NCI-H524 treated with DMSO at 0.1 percent for 48 hours (cell line): ENCODE measurements at places on chromosomes 5 and 9.

GRCh38 chr5:139637438-139638089, 10.6 kb upstream of the CXXC5 start:
- peak; percentile 22 for DNase-seq

DNA sequence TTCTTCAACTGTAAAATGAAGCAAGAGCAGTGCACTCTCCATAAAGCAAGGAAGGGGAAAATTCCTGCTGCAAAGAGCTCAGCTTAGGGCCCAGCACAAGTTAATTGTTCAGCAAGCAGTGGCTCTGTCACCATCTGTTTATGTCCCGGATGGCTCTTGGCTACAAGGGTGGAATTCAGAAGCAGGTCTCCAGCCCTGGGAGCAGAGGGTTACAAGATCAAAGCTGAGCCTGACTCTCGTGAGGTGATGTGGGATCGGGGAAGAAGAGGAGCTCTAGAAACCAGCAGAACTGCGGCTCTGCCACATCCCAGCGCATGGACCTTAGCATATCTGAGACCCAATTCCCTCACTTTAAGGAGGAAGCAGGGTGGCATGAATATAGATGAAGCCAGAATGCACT, 25.2 kb upstream of the OLFM1 start:
- no peak for DNase-seq

GRCh38 chr5:129271308-129271707, 176.8 kb downstream of the ISOC1 start:
- no peak for DNase-seq

DNA sequence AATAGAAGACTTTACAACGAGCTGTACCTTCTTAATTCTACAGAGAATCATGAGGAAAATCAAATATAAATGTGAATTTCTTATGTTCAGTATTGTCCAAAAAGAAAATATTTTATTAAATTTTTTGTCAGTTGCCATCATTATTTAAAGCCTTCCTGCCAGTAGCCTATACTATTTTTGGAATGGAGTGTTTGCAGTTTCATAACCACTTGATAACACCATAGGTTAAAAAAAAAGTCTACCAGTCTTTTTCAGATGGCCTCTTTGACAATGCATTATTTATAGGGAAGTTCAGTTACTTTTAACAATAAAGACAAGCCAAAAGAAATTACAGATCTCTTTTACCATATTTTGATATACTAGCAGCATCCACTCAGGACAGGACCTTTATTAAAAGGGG, 80.3 kb upstream of the CCDC152 start:
- no peak for DNase-seq

DNA sequence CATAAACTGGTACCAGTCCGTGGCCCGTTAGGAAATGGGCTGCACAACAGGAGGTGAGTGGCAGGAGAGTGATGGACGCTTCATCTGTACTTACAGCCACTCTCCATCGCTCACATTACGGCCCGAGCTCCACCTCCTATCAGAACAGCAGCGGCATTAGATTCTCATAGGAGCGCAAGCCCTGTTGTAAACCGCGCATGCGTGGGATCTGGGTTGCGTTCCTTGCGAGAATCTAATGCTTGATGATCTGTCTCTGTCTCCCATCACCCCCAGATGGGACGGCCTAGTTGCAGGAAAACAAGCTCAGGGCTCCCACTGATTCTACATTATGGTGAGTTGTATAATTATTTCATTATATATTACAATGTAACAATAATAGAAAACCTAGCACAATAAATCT, 480.4 kb downstream of the CCDC171 start:
- no peak for DNase-seq

DNA sequence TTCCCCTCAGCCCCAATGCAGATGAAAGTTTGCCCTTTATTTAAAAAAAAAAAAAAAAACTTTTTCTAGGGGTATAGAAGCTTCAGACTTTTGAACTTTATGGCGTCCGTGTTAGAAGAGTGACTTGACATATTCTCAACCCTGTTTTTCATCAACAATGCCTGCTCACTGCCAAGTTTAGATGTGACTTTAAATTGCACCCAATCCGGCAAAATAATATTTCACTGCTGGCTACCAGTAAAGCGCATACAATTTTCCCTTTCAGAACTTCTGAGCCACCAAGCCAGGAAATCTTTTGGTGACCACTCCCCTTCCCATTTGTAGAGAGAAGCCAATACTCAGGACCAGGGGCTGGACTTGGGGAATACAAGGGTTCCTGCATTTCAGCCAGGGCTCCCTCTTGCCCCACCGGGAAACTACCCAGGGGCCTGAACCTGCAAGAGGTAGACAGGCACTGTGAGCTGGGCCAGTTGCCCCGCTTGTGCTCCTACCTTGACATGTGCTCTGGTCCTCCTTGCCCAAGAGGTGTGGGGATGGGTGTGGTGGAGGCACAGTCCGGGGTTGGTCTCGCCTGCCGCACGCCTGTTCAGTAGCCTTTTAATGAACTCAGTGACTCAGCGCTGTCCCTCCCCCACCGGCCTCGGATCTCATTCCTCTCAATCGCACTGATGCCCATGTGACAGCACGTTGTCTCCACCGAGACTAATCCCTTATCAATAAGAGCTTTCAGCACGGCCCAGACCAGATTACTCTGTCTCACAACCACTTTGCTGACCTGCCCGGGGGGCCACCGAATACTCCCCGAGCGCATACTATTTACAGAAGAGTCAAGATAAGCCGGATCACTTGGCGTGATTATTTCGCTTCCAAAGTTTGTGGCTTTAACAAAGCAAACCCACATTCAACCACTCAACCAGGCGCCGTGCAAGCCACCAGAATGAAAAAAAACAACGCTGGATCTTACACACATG, 226.4 kb downstream of the DCP2 start:
- peak; percentile 43 for DNase-seq

- DNase-seq = no peak
These were observed 514.8 kb downstream of the PSAT1 start for GRCh38 chr9:78811622-78812276.

DNA sequence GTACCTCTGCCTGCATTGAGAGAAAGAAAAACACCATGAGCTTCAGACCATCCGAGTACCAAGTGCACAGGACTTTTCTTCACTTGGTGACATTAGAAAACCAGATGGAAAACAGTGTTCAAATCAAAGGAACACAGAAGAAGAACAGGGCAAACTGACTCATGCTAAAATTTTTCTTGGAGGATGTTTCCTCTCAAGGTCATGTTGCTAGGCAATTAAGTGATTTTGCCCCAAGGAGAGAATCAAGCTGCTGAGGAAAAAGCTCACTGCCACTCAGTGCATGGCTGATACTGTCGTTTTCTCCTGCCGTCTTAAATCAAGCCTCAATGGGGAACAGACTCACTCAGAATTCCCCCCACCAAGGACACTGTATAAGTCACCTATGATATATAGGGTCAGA, 57.9 kb upstream of the SIMC1 start:
- no peak for DNase-seq

GRCh38 chr9:131951905-131952304, 127.8 kb downstream of the MED27 start:
- no peak for DNase-seq

DNA sequence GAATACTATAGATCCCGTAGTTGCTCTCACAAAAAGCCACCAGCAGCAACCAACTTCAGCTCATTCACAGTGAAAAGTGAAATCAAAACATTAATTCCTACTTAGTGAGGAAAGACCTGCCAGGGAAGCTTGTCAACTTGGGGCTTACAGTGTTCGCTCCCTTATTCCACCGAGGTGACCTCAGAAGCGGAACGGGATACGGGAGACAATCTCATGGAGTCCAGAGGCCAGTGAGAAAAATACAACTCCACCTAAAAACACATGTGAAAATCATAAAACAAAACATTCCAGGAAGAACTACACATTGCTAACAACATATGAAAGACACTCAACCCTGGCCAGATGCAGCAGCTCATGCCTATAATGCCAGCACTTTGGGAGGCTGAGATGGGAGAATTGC, 11.6 kb downstream of the EPB41L4B start:
- DNase-seq = no peak

- DNase-seq = no peak
These were observed 32.0 kb downstream of the EHMT1 start for GRCh38 chr9:137650779-137651178.

DNA sequence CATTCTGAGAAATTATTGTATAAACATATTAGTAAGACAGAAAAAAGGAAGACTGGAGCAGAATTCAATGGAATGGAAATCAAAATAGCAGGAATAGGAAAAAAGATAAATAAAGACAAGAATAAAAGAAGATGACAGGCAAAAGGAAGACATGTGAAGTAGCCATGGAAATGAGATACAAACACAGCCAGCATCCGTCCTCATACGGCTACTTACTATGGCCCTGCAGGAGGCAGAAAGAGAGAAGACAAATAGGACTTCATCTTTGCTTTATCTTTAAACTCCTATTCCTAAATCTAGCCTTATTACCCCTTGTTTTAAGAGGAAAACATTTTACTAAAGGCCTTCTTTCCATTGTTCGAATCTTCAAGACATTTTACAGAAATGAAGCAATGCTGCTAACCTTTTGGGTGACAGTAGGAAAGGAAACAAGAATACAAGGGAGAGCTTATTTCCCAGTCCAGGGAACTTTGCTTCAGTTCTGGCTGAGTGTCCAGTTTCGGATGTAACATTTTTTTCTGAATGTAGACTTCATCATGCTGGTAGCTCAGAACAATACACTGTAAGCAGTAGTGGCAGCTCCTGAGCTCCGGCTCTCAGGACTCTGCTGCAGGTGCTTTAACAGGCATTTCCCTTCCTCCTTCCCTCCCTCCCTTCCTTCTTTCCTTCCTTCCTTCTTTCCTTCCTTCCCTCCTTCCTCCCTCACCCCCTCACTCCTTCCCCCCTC, 106.4 kb upstream of the SLC12A2 start:
- no peak for DNase-seq

DNA sequence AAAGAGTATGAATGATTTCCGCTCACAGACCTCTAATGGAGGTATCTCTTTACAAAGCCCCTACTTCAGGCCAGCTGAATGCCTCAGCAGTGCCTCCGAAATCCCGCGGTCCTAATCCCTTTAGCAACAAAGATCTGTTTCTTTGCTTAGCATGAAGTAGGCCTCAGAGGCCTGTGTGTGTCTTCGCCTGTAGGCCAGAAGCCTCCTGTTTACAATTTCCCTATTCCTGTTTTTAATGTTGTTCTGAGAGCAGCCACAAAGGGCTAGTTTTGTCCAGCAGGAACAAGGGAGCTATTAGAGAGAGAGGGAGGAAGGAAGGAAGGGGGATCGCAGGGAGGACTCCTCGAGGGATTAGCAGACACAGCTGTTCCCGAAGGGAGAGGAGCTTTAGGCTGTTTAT, 166.4 kb upstream of the SPRY4 start:
- peak; percentile 83 for DNase-seq

GRCh38 chr5:16921211-16921610, 14.9 kb downstream of the MYO10 start:
- no peak for DNase-seq

DNA sequence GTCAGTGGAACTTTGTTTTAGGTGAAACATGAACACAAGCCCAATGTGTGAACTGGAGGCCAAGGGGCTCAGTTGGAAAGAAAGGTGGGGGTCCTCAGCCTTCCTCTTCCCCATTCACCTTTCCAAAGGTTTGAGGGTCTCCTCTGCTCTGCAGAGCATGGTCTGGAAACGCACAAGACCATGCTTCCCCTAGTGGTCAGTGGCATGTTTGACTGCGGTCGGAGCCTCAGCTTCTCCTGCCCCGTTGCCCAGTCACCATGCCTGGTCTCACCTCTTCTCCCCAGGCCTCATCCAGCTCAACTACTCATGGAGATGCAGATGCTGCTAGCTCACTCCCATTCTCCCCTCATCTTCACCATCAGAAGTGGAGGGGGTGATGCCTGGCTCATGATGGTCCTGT, 340.3 kb downstream of the GADD45G start:
- no peak for DNase-seq

GRCh38 chr9:750249-750967, 91.1 kb upstream of the DMRT1 start:
- peak; percentile 49 for DNase-seq

DNA sequence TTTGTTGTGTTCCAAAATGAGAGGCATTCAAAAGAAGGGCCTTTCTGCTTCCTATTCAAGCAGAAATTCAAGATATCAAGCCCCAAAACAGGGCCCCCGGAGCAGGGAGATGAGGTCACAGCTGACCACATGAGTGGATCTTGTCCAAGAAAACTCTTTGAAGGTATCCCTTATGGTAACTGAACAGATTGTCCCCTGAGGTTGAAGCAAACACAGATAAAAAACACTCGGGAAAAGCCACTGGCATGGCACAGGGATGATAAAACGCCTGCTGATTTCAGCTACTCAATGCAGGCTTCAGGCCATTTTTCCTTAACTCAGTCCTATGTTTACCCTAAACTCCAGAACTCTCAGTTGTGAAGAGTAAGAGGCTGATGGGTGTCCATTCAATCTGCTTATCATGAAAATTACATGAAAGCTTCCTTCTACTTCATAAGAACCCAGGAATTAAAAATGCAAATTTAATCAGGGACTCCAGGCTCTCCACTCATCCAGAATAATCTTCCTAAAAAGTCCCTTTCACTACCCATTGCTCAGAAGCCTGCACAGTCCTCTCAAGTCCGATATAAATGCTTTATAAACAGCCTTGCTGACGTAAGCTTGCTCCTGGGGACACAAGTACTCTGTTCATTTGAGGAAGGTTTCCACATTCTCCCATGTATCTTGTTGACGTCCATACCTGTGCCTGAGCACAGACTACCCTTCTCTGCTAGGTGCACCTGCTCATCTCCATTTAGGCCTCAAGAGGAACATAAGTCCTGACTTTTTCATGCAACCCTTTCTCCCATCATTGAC, 35.9 kb upstream of the SLC1A3 start:
- no peak for DNase-seq

DNA sequence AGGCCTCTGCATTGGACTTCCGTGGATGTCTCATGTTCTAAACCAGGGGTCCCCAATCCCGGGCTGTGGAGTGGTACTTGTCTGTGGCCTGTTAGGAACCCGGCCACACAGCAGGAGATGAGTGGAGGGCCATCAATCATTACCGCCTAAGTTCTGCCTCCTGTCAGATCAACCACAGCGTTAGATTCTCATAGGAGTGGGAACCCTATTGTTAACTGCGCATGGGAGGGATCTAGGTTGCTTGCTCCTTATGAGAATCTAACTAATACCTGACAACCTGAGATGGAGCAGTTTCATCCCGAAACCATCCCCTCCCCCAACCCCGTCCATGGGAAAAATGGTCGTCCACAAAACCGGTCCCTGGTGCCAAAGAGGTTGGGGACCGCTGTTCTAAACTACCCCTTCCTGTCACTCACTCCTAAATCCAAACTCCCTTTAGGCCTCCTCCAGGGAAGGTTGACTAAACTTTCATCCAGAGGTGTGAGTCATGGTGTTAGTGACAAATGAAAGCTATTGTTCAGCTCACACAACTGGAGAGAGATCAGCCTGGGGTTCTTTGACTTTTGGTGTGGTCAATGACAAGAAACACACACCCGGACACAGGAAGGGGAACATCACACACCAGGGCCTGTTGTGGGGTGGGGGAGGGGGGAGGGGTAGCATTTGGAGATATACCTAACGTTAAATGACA, 9.5 kb downstream of the KCNV2 start:
- no peak for DNase-seq
